ENCODE measurements at places on chromosomes 6 and 20.

GRCh38 chr6:116118608-116119007 is 7.3 kb downstream of the COL10A1 start:
- DNase-seq = no peak

DNA sequence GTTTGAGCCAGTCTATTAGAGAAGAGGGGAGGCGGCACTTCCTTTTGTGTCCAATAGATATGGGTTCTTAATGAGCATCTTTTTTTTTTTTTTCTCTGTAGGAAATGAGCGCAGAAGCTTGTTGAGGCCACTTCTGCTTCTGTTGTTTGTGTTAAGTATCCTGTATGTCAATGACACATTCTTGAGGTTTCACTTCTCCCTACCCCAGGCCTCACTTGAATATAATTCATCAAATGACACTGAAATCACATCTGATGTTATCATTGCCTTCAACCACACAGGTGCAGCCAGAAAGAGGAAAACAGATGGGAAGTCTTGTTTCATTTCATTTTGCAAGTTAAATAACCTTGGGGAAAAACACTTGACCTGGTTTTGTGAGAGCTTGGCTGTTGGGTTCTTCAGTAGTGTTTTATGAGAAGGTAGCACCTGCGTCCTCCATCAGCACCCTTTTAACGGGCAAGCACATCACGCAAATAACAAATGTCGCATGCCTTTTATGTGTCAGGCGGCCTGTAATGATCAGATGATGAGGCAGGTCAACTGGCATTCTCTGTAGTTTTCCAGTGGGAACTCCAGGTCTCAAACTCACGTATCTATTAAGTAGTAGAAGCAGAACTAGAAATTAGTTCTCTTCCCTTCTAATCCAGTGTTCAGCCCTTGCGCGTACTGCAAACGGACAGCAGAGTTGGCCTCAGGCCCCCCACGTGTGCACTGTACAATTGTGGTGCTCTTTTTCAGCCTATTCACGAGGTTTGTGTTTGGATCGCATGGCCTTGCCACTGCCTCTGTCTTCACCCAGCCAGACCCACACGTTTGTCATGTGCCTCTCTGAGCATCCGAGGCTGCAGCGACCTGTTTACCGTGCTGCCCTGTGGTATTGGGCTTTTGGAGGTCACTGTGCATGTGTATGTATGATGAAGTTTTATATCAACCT is 23.5 kb downstream of the PLEKHG1 start:
- peak; percentile 95 for DNase-seq

DNA sequence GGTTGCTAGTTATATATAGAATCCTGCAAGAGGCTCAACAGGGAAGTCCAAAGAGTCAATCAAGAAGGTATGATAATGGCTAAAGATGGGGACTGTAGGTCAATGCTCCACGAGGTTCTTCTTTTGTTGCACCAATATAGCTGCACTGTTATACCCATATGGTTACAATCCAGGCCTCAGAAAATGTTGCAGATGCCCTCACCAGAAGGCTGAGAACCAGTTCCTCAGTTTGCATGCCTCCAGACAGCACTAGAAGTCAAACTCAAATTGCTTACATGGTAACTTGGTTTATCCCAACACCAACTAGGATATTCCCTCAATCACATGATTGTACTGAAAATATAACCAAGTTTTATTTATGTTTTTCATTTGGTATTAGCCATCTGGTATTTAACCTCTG is 12.1 kb downstream of the EEF1A1 start:
- DNase-seq = peak; percentile 39

DNA sequence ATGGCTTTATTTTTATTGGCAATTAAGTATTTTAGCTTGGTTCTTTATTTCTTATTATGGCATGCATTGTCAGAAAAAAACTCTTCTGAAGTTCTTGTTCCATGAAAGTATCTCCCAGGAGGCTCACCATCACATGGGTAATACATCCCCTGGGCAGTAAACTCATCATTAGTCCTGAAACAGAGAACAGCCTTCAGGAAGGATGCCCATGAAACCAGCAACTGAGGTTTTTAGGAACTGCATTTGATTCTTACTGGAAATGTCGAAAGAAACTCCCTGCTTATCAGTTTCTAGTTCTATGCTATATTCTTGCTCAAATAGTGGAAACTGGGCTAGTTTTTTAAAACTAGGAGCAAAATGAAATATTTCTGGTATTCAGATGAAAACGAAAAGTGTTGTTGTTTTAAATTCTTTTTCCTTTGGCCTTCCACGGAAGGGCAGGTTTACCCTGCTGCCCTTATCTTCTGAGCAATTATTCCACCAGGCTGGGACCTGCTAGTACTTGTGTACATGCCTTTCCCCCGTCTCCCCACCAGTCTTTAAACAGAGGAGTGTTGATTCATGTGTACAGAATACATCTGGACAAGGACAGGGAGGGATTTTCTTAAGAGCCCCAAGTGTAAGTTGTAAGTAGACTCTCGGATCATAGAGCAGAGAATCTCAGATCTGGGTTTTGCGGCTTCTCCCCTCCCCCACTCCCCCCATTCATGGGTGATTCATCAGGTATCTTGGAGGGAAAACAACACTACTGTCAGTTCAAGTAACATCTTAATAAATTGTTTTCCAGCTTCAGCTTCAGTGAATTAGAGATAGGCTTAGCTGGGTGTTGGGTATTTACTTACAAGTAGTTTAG is 81.5 kb downstream of the RTN4IP1 start:
- DNase-seq = peak; percentile 32

DNA sequence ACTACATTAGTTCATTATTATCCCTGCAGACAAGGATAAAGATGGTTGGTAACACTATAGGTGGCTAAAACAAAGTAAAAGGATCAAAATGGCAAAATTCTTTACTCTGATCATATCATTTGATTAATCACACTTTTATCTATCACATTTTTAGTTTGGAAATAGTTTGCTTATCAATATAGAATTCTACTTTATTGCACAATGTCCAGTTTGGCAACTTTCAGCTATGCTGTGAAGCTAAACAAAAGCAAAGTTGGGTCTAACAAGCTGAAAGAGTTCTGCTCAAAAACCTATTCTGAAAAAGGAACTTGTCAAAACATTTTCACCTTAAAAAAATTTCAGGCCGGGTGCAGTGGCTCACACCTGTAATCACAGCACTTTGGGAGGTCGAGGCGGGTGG is 7.9 kb upstream of the LATS1 start:
- no peak for DNase-seq

DNA sequence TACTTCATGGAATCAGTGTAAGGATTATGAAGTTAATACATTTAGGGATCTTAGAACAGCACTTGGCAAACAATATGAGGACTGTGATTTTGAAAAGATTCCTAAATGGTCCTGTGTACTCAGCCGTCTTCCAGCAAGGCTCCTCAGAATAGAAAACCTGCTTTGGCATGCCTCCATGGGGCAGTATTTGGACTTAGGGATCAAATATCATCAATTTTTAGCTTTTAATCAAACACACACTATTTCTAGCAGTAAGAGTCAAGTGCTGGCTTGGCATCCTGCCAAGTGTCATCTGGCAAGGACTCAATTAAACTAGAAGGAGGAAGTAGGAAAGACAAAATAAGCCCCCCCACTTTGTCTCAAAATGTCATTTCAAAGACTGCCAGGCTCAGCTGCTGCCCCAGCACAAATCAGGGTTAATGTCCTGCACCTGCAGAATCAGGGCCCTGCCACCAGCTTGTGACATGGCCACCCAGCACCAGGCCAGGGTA is 40.8 kb downstream of the IYD start:
- peak; percentile 61 for DNase-seq

DNA sequence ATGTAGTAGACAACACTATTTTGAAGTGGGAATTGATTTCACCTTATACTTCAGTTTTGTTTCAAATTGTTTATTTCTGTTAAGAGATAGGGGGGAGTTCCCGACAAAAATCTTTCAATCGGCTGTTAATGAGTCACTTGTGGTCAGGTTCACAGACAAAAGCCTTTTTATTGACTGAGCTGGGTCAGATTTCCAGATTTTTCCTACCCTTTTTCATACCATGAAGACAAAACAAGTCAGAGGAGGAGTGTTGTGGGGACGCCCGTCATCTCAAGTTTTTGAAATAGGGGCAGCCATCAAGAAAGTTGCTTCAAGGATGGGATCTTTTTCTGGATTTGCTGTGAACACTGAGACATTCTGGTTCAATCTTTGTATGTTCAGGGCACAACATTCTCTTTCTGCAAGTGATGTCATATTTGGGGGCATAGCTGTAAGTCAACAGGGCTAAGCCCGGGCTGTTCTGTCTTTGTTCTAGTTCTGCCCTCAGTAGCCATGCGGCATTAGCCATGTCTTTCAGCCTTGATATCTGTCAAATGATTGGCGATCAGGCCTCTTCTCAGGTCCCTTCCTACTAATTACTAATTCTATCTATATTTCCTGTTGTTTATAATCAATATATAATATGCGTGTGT is 496.0 kb upstream of the MARCKS start:
- DNase-seq = no peak

DNA sequence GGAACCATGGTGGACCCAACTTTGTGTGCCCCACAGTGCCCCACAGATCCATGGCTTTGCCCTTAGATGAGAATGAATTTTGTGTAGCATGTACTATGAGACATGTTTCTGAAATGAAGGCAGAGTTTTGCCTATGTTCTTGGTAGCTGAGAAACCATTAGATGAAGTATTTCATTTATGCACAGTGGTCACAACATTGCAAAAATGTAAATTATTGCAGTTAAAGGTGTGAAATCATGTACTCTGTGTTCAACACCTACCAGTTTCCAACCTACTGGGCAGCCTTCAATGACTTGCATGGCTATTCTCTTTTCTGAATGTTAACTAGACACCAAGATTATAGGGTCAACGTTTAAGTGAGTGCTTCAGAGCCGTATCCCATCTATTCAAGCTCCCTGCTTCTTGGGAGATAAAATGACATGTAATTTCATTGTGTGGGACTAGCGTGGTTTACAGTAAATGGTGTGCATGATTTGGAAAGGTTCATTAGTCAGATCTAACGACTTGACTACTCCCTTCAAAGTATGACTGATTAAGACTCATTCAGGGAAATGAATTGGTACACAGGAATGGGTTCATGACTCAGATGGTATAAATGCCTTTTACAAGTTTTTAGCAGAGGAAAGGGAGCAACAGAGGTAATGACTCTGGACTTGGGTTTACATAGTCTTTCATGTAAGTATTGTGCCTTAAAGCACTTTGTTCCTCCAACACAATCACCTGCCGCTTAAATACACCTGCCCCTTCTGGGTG is 106.1 kb upstream of the AKIRIN2 start:
- no peak for DNase-seq

GRCh38 chr20:44711237-44711636 is 3.9 kb upstream of the CCN5 start:
- no peak for DNase-seq

DNA sequence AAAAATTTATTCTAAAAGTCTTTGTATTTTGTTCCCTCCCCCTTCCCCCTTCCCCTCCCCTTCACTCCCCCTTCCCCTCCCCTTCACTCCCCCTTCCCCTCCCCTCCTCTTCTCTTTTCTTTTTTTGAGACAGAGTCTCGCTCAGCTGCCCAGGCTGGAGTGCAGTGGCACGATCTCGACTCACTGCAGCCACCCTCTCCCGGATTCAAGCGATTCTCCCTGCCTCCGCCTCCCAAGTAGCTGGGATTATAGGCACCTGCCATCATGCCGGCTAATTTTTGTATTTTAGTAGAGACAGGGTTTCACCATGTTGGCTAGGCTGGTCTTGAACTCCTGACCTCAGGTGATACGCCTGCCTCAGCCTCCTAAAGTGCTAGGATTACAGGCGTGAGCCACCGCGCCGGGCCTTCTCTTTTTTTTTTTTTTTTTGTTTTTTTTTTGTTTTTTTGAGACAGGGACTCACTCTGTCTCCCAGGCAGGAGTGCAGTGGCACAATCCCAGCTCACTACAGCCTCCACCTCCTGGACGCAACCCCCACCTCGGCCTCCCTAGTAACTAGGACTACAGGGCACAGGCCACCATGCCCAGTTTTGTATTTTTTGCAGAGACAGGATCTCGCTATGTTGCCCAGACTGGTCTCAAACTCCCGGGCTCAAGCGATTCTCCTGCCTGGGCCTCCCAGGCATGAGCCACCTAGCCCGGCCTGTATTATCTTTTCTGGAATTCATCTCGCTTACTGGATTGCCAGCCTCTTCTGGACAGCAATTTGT is 1.1 kb upstream of the AFG1L start:
- DNase-seq = no peak

DNA sequence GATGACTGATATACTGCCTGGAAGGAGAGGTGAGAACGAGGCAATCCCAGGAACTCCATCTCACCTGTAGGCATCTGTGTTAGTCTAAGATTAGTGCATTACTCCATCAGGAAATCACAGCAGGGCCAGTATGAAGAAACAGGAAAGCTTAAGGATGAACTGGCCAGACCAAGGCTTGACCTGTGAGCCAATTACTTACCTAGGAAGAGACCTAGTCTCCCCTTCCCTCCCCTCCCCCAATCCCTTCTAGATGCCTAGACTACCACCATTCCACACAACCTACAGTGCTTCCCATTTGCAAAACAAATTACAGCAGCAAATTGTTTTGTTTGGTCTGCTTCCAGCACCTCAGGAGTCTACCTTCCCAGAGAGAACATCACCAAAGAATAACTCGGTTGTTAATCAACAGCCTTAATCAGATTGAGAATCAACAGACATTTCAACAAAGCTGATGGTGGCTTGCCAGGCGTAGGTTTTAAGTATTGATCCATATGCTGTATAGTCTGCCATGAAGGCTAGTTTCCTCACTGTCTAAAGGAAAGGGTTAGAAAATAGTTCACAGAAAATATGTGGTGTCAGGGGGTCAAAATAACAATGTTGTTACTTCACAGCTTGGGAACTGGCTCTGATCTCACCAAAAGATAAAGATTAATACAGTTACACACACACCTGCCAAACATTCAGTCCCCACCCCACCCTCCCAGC is 10.1 kb downstream of the PKHD1 start:
- DNase-seq = no peak

- DNase-seq = no peak
Observed at GRCh38 chr6:121816906-121817540, 381.6 kb downstream of the GJA1 start.

- DNase-seq = no peak
Observed at GRCh38 chr6:99609905-99610489, 3.4 kb downstream of the PRDM13 start.

DNA sequence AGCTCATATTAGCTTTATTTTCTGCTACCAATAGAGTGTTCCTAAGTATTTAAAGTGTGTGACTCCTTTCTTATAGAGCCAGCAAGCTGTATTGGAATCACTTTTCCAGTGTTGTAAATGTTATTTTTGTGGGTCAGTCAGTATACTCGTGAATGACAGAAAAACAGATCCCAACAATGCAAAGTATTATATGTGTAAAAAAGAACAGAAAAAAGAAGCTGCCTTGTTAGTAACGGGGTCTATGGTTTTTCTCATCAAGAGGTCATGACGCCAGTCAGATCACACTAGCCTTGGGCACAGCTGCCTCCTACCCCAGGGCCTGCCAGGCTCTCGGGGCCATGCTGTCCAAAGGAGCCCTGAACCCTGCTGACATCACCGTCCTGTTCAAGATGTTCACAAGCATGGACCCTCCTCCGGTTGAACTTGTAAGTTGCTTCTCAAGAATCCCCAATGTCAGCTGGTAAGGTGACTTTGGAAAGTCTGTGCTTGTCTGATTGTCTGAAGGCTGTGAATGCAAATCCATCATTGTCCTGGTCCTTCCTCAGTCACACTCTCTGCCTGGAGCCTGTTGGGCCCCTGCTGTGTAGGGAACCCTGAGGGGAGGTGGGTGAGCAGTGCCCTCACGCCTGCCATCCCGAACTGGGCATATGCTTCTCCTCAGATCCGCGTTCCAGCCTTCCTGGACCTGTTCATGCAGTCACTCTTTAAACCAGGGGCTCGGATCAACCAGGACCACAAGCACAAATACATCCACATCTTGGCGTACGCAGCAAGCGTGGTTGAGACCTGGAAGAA is 9.8 kb downstream of the NELFCD start:
- DNase-seq = no peak

- no peak for DNase-seq
Observed at GRCh38 chr6:131693384-131693783, 7.8 kb downstream of the OR2A4 start.
